H1 (cell line): ENCODE measurements at places on chromosomes 3 and 15.
A peak's percentile ranks its signal among the peaks of the same experiment; 100 is the strongest.

GRCh38 chr3:84082726-84083125, 876.1 kb upstream of the CADM2 start:
- no peak for DNase-seq
- no peaks in the 10 kb centered on the region for H3K36me3 ChIP-seq
- H3K27ac ChIP-seq = no peak overlapping the region

DNA sequence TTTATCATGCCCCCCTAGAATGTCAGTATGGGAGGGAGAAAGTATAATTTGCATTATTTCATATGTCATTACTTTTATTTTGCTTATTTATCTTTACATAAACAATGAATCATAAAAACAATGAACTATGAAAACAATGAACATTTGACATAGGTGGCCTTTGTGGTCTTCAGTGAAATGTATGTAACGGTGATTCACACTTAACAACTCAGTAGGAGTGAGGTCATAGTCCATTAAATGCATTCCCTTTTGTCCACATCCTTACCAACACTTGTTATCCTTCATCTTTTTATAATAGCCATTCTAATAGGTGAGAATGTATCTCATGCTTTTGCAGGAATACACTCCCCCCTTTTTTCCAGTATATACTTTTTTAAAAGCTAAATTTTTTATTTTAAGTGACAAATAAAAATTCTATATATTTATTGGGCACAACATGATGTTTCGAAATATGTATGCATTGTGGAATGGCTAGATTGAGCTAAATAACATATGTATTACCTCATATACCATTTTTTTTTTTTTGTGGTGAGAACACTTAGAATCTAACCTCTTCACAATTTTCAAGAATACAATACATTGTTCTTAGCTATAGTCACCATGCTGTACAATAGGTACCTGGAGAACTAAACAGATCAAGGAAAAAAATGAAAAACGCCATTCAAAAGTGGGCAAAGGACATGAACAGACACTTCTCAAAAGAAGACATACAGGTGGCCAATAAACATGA, 189.5 kb downstream of the WDR72 start:
- no peak overlapping the region for H3K27ac ChIP-seq
- no peaks in the 10 kb centered on the region for H3K27me3 ChIP-seq
- no peaks in the 10 kb centered on the region for H3K4me1 ChIP-seq
- H3K4me3 ChIP-seq = no peak overlapping the region
- no peak for DNase-seq

- peaks cover 5% of the 10 kb centered on the region; the same call in 1 of the 2 replicates for H3K36me3 ChIP-seq
- no peak for DNase-seq
- peaks cover 4% of the 10 kb centered on the region; the same call in 1 of the 2 replicates for H3K4me1 ChIP-seq
- H3K27ac ChIP-seq = no peak overlapping the region
- H3K27me3 ChIP-seq = no peaks in the 10 kb centered on the region
Measured at GRCh38 chr15:58666957-58667356, 82.5 kb downstream of the ADAM10 start.

DNA sequence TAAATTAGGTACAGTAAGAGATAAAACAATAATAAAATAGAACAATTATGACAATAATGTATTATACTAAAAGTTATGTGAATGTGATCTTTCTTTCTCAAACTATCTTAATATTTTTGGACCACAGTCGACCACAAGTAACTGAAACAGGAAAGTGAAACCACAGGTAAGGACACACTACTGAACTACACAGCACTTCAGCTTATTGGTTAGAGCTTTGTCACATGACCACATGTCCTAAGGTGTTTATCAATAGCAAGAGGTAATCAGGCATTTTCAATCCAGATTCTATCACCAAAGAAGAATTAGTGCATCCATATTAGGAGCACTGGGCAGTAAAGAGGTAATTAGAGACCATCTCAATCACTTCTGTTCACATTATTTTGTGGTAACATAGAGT, 392.8 kb downstream of the RSL24D1 start:
- H3K27me3 ChIP-seq = no peaks in the 10 kb centered on the region
- no peak overlapping the region for H3K27ac ChIP-seq
- no peaks in the 10 kb centered on the region for H3K36me3 ChIP-seq
- DNase-seq = no peak

GRCh38 chr3:69425249-69425648, 39.4 kb upstream of the FRMD4B start:
- no peaks in the 10 kb centered on the region for H3K27me3 ChIP-seq
- no peak for DNase-seq
- H3K36me3 ChIP-seq = no peaks in the 10 kb centered on the region
- no peak overlapping the region for H3K27ac ChIP-seq
- H3K4me3 ChIP-seq = no peak overlapping the region

DNA sequence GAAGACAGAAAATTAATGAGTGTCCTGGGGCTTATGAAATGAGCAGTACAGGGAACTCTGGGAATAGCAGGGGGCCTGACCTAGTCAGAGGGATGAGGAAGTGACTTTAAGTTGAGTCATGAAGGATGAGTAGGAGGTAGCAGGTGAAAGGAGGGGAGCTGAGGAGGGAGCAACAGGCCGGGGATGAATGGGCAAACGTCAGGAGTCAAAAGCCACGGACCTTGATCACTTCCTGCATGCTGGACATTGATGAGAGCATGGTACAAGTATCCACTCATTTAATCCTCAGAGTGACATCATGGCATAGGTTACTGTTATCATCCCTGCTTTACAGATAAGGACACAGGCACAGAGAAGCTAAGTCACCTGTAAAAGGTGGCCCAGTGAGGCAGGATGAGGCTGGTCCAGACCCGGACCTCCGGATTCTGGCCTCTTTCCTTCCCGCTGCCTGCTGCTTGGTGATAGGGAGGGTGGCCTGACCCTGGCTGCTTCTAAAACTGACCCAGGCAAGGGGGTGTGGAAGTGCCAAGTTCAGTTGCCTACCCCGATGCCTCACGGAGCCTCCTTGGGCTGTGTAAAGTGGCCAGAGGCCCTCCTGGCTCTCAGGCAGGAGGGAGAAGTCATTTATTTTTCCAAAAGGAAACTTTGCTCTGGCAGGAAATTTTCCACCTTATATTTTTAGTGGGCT, 7.6 kb downstream of the CORO2B start:
- H3K4me3 ChIP-seq = no peak overlapping the region
- H3K36me3 ChIP-seq = no peaks in the 10 kb centered on the region
- no peak overlapping the region for H3K27ac ChIP-seq

DNA sequence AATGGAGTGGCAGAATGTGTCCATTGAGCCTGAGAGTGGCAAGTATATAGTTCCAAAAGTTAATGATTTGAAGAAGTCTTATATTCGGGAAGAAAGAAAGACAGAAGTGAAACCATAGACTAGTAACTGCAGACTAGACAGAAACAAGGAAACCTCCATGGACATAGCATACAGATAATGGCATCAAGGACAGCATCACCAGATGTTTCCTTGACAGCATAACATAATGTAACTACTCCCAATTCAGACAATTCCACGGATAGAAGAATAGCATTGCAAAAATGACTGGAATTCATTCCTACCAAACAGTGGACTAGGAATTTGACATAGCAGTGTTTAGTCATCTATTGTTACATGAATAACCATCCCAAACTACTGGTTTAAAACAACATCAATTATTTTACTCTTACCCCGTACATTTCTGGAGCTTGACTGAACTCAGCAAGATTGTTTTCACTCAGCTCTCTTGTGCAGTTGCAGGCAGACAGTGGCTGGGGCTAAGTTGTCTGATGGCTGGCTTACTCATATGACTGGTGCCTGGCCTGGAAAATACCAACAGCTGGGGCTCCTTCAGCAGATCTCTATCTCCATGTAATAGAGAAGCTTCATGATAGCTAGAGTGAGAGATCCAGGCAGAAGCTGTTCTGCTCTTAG, 109.7 kb upstream of the GADL1 start:
- peaks cover 18% of the 10 kb centered on the region for H3K27me3 ChIP-seq
- no peaks in the 10 kb centered on the region for H3K36me3 ChIP-seq
- no peak for DNase-seq
- no peak overlapping the region for H3K27ac ChIP-seq
- H3K4me3 ChIP-seq = no peak overlapping the region
- no peaks in the 10 kb centered on the region for H3K4me1 ChIP-seq

DNA sequence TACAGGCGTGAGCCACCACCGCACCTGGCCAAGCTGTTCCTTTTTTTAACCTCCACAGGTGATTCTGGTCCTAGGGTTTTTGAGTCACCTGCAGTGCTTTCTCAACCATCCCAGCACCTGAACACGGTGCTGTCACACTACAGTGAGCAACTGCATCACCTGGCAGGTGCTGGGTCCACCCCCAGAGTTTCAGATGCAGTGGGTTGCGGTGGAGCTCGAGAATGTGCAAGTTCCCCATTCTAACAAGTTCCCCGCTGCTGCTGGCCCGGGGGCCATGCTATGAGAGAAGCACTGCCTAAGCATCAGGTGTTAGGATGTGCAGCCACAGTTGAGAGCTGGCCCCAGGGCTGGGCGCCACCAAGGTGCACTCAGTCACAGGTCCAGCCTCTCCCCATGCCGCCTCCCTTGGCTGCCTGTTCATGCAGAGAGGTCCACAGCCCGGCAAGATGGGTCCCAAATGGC, 18.0 kb downstream of the ISG20 start:
- H3K4me1 ChIP-seq = peaks cover 13% of the 10 kb centered on the region
- H3K27me3 ChIP-seq = no peaks in the 10 kb centered on the region; the same call in 1 of the 2 replicates
- H3K4me3 ChIP-seq = no peak overlapping the region
- no peaks in the 10 kb centered on the region for H3K36me3 ChIP-seq

DNA sequence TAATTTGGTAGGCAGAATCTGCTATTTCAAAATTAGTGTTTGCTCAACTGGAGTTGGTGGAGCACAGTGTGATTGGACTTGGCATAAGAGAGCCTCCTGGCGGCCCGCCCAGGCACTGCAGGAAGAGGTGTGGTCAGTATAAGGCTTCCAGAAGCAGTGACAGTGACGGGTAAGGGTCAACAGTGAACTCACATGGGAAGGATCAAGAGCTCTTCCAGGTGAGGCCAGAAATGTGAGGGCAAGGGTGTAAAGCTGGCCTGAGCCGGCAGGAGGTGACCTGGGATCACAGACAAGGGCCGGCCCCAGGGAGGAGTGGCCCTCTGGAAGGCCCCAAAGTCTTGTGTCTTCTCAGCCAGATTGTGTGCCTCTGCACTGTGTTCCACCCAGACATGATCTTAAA, 93.2 kb upstream of the RNF7 start:
- DNase-seq = peak; percentile 97
- H3K36me3 ChIP-seq = no peaks in the 10 kb centered on the region
- H3K27me3 ChIP-seq = no peaks in the 10 kb centered on the region
- H3K4me1 ChIP-seq = no peaks in the 10 kb centered on the region

DNA sequence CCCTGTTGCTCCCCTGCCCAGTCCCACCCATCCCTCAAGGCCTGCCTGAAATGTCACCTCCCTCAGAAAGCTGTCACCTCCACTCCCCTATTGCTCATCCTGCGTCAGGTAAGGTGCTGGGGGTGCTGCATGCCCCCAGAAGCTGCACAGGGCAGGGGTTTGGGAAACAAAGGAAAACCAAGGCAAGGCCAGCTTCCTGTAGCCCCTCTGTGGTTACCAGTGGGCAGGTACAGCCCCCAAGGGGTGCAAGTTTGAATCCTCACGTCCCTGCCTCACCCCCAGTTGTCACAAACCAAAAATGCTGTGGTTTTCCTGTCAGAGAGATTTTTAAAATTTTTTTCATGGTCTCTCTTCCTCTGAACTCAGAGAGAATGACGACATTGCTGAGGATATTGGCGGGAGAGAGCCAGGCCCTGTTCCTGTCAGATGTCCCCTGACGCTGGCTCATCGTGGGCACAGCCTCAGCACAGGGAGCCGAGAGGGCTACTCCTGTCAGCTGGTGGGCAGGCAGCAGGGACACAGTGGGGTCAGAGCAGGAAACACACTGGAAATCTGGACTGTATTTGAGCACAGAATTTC, 27.0 kb downstream of the PSTPIP1 start:
- H3K4me1 ChIP-seq = no peaks in the 10 kb centered on the region; the same call in 1 of the 2 replicates
- no peak for DNase-seq
- H3K27ac ChIP-seq = no peak overlapping the region
- H3K27me3 ChIP-seq = no peaks in the 10 kb centered on the region
- no peak overlapping the region for H3K4me3 ChIP-seq
- no peaks in the 10 kb centered on the region for H3K36me3 ChIP-seq

- H3K27me3 ChIP-seq = no peaks in the 10 kb centered on the region
- no peak overlapping the region for H3K4me3 ChIP-seq
- H3K27ac ChIP-seq = no peak overlapping the region
- H3K36me3 ChIP-seq = peaks cover 2% of the 10 kb centered on the region; the same call in 1 of the 2 replicates
- DNase-seq = no peak
Measured at GRCh38 chr15:32652178-32652577, 10.7 kb downstream of the SCG5 start.

- H3K36me3 ChIP-seq = peaks cover 5% of the 10 kb centered on the region; the same call in 1 of the 2 replicates
- H3K4me1 ChIP-seq = no peaks in the 10 kb centered on the region; the same call in none of the 2 replicates
Measured at GRCh38 chr3:190117981-190118380, 2.7 kb downstream of the P3H2 start.

GRCh38 chr3:89577637-89578530, 470.5 kb downstream of the EPHA3 start:
- no peaks in the 10 kb centered on the region for H3K4me1 ChIP-seq
- no peaks in the 10 kb centered on the region for H3K27me3 ChIP-seq
- DNase-seq = no peak
- no peak overlapping the region for H3K27ac ChIP-seq

DNA sequence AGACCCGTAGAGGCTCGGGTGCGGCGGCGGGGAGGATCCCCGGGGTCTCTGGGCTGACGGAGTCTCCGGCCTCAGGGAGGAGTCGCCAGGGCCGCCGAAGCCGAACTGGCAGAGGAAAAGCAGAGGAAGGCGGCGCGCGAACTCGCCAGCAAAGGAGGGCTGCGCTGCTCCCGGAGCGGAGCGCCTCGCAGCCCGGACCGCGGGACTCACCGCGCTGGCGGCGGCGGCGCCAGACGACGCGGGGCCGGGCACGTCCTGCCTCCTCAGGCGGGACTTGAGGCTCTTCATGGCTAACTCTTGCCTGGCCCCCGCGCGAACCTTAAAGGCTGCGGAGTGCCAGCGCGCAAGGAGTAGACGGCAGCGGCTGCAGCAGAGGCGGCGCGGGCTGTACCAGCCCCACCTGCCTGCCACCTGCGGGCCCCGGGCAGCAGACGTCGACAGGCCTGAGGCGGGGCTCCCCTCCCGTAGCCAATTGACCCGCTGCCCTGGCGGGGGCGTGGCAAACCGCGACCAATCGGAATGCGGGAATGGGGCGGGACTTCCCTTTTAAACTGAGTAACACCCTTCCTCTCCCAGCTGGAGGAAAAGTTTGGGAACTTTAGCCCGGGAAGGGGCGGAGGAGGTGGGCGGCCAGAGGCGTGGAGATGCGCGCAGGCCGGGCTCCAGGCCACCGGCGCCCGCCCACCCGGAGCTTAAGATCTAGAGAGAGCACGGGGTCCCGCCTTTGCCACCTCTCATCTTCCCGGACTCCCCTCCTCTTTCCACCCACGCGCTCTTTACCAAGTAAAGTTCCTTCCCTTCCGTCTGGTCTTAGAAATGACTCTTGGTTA, at the start of gene UACA:
Gene UACA (minus strand): TSS at position 439 of the 830 bp plus-strand sequence. CDS start 151 bp downstream, at position 288.
- H3K4me3 ChIP-seq = peak within 1 kb of the TSS; percentile 74
- no peaks in the 10 kb centered on the region for H3K27me3 ChIP-seq
- H3K36me3 ChIP-seq = no peaks in the 10 kb centered on the region
- no peak within 1 kb of the TSS; the same call in 1 of the 2 replicates for H3K27ac ChIP-seq
- DNase-seq = peak; percentile 95

DNA sequence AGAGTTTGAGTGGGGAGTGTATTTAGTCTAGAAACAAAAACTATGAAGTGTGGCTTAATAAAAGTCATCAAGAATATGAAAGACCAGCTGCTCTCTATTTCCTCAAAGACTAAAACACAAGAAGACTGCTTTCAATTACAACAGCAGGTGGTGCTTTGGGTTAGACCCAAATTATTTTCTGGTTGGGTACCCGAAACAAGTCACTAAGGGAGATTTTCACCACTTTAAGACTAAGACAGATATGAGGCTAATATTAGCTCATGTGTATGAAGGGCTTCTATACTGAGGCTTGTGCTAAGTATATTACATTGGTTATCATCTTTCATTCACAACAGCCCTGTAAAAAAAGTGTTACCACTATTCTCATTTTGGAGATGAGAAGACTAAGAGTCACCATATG, 43.1 kb downstream of the COL8A1 start:
- H3K4me1 ChIP-seq = no peaks in the 10 kb centered on the region
- H3K36me3 ChIP-seq = no peaks in the 10 kb centered on the region
- H3K27ac ChIP-seq = no peak overlapping the region
- H3K4me3 ChIP-seq = no peak overlapping the region
- no peaks in the 10 kb centered on the region for H3K27me3 ChIP-seq
